GM12891 (cell line): ENCODE measurements at places on chromosomes 2 and 18.

DNA sequence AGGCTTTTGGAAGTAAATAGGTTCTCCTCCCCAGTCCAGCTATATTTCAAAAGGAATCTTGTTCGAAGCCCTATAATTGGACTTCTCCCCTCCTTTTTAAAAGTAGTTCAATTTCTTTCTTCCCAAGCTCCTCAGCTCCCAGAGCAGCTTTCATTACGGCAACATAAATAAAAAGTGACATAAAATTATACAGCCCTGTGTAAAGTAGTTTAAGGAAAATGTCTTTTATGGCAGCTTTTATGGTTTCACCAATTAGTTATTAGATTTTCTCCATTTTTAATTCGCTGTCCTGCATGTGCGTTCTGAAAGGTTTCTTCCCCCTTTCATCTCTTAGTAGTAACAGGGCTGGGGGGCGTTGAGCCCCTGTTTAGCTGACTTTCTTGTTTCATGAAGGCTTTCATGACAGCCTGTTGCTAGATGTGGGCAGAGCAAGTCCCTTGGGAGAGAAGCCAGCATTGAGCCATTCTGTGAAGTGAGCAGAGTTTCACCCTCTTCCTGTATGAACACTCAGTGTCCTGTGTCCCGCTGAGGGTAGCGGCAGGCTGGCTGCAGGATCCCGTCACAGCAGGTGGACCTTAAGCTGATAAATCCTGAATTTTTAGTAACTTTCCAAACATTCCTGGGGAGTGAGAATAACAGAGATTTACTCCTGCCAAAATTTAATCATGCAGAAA lies 229.7 kb upstream of the SPRED2 start:
- no peak for DNase-seq

- DNase-seq, result no peak
Observed at GRCh38 chr18:8091035-8091434, 518.2 kb upstream of the RAB12 start.

GRCh38 chr2:136325844-136326331 lies 207.9 kb upstream of the CXCR4 start:
- DNase-seq, result no peak

DNA sequence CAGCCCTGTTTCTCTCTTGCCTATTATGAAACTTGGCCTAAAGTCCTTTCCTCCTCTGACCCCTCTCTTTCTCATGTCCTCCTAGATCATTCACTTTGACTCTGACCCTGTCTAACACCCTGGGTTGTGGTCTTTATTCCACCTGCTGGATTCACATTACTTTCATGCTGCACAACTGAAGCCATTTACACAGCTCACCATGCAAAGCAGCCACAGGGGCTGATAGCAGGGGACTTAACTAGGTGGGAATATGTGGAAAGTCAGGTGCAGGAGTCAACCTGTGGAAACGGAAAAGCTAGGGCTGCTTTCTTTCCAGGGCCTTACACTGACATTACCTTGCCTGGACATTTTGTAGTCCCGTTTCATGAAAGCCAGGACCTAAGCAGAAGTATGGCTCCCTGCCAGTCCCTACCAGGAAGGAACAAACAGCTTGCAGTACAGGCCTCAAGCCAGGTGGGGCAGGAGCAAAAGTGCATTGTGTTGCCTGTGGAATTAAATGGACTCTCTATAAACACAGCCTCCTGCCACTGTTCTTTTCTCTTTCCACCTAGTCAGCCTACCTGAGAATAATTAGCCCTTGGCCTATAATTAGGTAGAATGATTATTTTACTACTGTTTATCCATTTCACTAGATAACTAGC lies 11.8 kb downstream of the MAPRE3 start:
- DNase-seq, result peak; percentile 32

DNA sequence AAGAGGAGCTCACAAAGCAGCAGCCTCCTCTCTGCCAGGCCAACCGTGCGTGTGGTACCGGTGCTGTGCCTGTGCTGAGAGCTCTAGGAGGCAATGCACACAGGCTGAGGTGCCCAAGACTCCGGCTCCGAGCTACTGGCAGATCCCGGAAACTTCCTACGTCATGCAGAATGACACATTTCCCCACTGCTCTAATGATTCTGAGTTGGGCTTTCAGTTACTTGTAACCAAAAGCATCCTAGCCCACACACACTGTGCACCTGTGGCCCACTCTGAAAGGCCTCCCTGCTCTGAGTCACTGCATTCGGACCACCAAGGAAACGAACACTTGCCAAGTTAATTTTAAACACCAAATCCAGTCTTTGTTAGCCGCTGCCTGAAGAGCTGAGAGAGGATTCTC lies 9.3 kb upstream of the RNU4ATAC start:
- no peak for DNase-seq

DNA sequence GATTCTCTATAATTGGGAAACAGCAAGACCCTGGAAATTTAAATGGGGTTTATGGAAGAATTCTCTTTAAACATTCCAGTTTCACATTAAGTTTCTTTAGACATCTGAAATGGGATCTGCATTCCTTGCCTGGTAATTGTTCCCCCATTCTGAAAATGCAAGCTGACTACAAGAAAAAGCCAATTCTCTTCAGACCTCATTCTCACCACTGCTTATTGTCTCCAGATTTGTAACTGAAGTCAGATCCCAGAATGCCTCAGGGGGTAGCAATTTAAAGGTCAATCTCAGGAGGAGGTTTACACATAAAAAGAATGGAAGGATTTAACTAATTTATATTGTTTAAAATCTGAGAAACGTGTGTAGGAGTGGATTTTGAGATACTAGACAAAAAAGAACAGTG lies 41.2 kb downstream of the COL3A1 start:
- DNase-seq, result no peak

DNA sequence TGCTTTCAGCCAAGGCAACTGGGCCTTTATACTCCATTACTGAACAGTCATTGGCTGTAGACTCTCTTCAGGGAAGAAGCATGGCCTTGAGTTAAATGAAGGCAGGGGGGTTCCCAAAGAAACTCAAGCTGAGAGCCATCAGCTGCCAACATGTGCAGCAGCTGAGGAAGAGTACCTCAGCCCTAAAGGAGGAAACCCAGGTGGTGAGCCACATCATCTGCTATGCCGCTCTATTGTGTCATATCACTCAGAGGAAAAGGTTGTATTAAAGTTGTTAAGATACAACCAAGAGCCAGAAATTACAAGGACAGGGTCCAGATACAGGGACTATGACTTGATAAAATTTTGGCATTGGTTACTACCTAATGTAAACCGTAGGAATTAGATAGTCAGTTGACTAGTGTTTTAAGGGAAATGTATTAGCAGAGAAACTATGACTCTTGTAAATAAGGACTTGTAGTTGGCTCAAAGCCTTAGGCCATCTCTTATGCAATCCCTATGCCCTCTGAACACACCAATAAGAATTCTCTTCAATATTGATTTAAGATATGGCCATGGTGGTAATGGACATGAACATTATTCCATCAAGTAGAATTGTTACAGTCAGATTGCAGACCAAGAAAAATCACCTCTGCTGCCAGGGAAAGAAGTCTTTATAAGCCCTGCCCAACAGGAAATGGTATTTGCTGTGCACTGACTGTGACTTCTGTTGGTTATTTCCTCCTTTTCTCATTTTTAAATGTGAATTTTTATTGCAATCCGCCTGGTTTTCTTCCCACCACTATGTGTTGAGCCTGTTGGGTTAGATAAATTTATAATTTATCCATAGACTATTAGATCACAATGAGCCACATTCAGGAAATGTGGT lies 9.2 kb upstream of the LRPPRC start:
- no peak for DNase-seq

GRCh38 chr18:8960740-8961657 lies 141.5 kb upstream of the NDUFV2 start:
- DNase-seq, result no peak

- DNase-seq, result no peak
Observed at GRCh38 chr2:207787017-207787416, 17.3 kb upstream of the FZD5 start.

DNA sequence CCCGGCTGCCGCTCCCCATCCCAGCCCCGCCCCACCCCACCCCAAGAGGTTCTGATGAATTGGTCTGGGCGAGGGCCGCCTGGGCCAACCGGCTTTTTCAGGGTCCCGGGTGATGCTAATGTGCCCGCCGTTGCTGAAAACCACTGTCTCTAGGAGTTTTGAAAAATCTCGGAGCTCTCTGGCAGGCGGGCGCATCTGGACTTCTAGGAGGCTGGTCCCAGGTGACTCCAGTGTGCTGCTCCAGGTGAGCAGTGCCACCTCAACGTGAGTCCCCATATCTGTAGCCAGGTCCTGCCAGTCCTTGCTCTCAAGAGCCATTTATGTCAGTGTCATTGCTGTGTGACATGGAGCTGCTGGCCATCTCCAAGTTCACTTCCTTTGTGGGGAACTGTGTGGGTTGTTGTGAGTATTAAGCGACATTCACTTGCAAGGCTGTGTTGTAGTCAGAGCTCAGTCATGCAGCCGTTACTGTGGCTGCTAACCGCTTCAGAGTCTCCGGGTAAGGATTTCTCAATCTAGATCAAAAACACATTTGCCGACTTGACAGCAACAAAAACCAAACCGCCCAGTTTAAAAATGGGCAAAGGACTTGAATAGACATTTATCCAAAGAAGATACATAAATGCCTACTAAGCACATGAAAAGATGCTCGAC lies at the start of gene RFX8:
TSS of gene RFX8 (minus strand) at position 382 of the 654 bp plus-strand sequence. CDS start 8,264 bp downstream, outside the sequence.
- no peak for DNase-seq

DNA sequence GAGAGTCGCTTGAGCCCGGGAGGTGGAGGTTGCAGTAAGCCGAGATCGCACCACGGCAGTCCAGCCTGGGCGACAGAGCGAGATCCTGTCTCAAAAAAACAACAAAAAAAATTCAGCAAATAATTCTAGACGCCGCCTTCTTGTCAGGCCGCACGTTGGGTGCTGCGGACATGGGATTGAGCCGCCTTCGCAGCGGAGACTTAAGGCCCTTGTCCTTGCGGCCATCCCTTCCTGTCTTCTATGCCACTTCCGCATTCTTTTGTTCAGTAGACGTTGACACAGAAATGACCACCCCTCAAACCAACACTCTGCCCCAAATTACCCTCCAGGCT lies 15.8 kb downstream of the PTPN18 start:
- DNase-seq, result no peak

DNA sequence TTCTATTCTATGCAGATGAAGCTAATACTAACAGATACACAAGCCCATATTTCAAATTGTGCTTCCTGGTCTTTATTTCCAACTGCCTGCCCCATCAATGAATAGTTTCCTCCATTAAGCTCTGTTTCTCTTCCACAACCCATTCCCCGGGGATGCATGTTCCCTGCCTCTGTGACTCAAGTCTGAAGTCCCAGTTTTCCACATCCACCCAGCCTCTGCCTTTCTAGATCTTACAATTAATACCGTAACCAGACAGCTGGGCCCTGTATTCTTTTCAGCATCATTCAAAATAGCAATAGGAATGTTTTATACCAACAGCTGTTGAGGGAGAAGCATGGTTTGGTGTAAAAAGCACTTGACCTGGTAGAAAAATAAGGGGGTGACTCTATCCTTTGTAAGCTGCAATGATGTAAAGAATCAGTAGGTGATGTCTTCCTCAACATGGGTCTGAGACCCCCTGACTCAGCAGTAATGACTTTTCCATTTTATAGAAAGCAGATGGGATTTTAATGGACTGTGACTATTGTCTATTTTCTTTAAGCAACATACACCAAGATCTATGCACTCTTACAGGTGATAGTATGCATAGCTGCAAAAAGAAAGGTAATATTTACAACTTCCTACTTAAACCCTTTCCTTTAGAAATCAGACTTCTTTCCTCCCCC lies 46.1 kb upstream of the DAPL1 start:
- DNase-seq, result no peak

- no peak for DNase-seq
Observed at GRCh38 chr2:67108231-67108630, 288.9 kb upstream of the ETAA1 start.

DNA sequence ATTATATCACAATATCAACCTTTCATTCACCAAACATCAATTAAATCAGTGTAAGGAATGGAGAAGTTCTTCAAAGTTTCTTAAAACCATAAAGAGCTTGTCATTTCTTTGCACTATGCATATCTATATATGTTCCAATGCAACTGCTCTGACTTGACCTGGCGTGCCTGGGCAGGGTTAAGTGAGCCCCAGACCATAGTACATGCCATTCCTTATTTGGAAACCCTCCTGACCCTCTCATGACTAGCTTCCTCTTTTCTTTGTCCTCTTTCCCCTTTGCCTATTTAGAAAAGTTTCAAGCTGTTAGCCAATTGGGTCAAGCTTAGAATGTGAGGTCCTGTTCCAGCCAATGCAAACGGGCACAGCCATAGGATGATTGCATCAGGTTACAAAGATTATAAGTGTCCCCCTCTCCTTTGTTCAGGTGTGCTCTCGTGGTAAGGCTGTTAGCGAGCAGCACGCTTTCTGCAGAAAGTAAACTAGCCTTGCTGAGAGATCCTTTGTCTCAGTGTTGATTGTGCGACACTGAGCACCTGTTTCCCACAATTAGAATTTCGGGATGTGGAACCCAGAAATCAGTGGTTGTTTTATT lies 78.2 kb upstream of the UXS1 start:
- DNase-seq, result no peak

DNA sequence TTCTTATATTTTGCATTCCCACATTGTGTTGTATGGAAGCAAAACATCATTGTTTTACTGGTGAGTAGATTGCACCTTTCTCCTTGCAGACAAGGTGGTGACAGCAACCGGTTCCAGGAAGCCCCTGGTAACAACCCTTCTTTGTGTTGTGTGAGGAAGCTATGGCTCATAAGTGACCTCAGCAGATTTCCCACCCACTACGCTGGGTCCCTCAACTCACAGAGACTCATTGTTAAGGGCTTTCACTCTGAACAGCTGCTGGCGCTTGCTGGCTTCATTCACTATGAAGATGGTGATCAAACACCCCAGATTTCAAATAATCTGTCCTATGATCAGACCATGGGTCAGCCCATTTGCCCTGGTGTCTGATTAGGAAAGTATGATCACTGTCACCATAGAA lies 53.4 kb downstream of the WIPF1 start:
- DNase-seq, result no peak

- no peak for DNase-seq
Observed at GRCh38 chr2:236871500-236872001, 214.1 kb upstream of the COPS8 start.

DNA sequence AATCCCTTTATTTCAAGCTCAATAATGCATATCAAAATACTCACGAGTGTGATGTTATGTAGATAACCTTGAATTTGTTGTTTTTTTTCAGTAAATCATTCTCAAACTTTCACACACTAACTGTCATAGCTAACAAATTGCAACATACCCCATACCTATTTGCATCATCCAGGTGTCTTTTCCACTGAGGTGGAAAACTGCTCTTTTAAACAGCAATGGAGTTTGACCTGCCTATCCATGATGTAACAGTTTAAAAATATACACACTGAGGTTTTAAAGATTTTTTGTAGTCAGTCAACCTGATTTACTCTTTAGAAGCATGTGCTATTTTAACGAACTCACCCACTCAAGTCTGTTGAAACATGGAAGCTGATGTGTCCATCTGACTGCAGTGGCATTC lies 298.7 kb downstream of the RND3 start:
- no peak for DNase-seq

DNA sequence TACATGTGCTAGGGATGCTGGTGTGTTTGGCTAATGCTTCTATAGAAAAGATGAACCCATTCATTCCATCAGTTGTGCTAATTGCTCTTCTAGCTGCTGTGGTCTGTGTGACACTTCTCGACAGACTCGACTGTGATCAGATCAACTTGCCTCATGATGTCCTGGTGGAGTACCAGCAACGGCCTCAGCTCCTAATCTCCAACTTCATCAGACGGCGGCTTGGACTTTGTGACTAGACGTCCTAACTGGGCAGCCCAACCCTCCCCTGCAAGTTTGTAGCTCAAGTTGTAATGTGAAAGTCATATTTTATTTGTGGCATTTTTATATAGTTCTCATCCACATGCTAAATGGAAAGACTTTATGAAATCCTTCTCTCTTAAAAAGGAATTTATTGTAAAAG lies 33.0 kb downstream of the UPP2 start:
- DNase-seq, result no peak
